Activated T-cell treated with anti-CD3 and anti-CD28 coated beads for 1 hour (primary cell): ENCODE measurements at places on chromosomes 16 and 17.

- no peak for DNase-seq
These were observed 7.2 kb downstream of the RASL10B start for GRCh38 chr17:35738519-35739133.

- no peak for DNase-seq
These were observed 23.3 kb upstream of the GRB2 start for GRCh38 chr17:75428543-75429469.

- DNase-seq, result no peak
These were observed 44.1 kb upstream of the RPL38 start for GRCh38 chr17:74159226-74159840.

GRCh38 chr17:75933808-75934207 lies 7.0 kb downstream of the FBF1 start:
- DNase-seq, result no peak

DNA sequence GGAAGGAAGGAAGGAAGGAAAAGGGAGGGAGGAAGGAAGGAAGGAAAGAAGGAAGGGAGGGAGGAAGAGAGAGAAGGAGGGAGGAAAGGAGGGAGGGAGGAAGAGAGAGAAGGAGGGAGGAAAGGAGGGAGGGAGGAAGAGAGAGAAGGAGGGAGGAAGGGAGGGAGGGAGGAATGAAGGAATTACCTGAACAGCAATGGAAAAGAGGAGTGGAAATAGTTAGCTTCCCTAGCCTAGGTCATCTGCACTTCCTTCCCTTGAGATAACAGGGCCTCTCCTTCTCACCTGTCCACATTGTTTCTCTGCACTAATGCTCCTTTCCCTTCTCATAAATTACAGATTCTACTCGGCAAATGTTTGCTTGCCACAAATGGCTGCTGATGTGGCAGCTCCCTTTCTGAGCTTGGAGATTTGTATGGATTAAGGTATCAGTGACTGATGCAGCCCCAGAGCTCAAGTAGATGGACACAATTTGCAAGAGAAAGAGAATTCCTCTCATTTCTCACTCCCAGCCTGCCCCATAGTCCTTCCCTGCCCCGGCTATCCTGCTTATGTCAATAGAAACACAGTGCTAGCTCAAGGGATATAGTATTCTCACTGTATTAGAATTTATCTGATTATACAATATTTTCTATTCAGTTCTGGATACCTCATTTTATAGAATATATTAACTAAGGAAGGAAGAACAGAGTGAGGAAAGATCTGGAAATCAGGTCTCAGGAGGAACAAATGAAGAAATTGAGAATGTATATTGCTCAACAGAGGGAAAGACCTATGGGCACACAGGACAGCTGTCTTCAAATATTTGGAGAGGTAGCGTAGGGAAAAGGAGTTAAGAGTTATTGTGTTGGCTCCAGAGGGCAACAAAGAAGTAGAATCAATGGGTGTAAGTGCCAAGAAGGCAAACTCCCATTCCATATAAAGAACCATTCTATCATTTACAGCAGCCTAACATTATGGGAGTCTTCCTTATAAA lies 14.6 kb downstream of the HOXB1 start:
- no peak for DNase-seq

DNA sequence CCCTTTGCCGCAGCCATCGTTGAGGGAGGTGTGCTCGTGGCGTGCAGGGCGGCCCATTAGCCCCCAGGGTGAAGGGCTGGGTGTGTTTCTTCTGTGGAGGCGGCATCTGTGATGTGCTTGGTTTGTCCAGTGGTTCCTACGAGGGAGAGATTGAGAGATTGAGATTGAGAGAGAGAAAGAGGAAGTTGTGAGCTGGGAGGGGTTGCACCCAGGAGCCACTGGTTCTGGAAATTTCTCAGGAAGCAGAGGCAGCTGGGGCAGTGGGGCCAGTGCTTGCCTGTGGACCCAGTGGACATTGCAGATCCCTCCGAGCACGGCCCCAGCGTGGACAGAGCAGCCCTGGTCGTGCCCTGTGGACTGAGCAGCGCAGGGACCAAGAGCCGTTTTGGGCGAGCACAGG lies 72.0 kb upstream of the ZNF750 start:
- no peak for DNase-seq

- DNase-seq, result no peak
These were observed 141.1 kb upstream of the HS3ST4 start for GRCh38 chr16:25550647-25551046.

DNA sequence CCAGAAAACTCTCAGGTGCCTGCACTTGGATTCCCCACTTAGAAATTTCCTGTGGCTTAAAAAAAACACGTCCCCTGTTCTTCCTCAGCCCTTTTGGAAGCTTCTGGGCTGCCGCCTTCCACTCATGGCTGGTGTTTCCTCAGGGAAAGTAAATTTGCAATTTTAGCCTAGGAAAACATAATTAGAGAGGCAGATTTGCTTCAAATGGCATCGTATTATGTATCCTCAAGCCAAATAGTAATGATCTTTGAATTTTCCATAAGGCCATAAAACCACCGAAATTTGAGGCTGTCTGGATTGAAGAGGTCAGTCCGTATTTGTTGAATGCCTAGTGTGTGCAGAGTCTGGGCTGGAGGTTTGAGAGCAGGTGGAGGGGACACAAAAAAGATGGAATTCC lies 17.7 kb downstream of the MGAT5B start:
- DNase-seq, result no peak

- DNase-seq, result no peak
These were observed 10.4 kb downstream of the MILR1 start for GRCh38 chr17:64459284-64459747.

GRCh38 chr17:8015957-8016631 lies 13.7 kb downstream of the GUCY2D start:
- DNase-seq, result no peak

GRCh38 chr16:4922721-4923342 lies 14.1 kb downstream of the PPL start:
- DNase-seq, result no peak

DNA sequence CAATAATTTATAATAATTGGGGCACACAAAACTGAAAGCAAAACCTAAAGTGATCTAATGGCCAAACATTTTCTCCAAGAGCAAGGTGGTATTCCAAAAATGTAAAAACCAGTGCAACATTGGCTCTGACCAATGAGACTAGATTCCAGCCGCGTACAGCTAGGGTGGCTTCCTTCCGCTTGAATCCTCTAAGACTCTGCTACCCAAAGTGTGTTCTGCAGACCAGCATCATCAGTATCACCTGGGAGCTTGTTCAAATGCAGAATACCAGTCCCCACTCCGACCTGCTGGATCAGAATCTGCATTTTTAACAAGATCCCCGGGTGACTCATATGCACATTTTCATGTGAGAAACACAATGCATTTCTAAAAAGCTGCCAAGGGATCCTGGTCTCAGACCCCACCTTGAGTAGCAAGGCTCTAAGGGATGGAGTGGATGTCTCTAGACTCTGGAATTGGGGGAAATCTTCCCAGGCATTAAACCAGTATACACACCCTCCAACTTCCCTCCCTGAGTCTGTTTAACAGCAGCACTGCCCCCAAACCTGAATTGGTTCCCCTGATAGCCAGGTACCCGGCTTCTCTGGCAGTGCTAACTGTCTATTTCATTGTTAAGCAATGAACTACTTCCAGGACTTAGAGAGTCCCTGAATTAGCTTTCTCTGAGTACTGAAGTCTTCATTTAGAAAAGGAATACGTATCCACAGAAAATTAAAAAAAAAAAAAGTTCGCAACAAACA lies 118.2 kb downstream of the HS3ST2 start:
- DNase-seq, result no peak

- DNase-seq, result no peak
These were observed 73.4 kb upstream of the SDK2 start for GRCh38 chr17:73717690-73718089.

GRCh38 chr16:75794426-75794825 lies 68.1 kb upstream of the CPHXL start:
- no peak for DNase-seq

DNA sequence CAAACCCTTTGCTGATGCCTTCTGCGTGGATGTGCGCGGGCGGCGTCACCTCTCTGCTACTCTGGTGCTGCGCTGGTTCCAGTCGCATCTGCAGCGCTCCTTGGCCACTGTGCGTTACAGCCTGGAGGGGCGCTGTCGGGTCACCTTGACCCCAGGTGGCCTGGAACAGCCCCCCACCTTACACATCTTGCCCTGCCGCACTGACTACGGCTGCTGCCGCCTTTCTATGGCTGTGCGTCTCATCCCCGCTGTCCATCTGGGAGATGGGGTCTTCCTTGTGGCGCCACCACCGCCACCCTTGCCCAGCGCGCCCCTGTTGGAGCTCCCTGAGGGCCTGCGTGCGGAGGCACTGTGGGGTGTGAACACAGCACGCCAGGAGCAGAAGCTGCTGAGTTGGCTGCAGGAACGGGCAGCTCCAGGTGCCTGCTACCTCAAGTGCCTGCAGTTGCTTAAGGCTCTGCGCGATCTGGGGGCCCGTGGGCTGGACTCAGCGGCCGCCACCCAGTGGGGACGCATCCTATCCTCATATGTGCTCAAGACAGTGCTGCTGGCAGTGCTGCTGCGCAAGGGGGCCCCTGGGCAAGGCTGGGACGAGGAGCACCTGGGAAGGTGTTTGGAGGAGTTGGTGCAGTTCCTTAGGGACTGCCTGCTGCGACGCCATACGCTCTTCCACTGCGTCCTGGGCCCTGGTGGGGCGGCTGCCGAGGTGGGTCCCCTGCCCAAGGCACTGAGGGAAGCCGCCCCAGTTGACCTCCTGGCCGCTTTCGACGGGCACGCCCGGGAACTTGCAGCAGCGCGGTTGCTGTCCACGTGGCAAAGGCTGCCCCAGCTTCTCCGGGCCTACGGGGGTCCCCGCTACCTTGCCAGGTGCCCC lies 1.6 kb downstream of the ITPRIPL2 start:
- DNase-seq, result no peak

GRCh38 chr16:82062645-82063058 lies 27.6 kb downstream of the HSD17B2 start:
- DNase-seq, result no peak

DNA sequence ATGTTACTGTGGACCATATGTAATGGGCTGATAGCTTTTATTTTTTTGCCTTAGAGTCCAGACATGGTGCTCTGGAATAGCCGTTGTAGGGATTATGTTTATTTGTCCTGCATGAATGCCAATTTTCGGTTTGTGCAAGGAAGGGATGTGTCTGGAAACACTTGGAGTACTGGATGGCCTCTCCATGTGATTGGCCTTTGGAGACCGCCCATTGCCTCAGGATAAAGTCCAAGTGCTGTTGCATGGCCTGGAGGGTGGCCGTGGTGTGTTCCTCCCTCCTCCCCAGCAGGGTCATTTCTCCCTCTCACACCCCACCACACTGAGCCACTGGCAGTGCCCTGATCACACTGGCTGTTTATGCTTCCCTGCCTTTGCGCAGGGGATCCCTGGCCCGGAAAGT lies 93.9 kb downstream of the MSI2 start:
- no peak for DNase-seq

DNA sequence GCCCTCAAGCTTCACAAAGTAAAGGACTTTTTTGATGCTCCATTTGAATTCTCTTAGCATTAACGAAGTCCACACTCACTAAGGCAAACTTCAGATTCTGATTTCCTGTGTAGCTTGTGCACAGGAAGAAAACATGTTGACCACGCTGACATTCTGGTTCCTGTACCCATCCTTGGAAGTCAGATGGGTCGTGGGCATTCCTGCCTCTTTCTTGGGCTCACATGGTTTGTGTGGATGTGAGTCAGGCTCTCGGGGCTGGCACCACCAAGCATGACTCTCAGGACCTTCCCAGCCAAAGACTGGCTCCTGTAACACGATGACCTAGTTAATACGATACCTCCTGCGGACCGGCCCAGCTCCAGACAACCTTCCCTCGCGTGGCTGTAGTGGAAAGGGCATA lies 32.8 kb downstream of the ARSG start:
- DNase-seq, result no peak

GRCh38 chr16:53755026-53755910 lies 51.3 kb downstream of the FTO start:
- no peak for DNase-seq

DNA sequence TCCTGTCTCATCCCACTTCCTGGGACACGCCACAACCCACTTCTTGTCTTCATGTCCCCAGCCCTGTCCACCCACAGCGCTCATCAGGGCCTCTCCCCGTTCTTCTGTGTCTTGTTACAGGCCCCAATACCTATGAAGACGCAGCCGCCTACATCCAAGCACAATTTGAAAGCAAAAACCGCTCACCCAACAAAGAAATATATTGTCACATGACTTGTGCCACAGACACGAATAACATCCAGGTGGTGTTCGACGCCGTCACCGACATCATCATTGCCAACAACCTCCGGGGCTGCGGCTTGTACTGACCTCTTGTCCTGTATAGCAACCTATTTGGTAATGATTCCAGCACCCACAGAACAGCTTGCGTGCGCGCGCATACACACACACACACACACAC lies 70.6 kb downstream of the AMFR start:
- no peak for DNase-seq

DNA sequence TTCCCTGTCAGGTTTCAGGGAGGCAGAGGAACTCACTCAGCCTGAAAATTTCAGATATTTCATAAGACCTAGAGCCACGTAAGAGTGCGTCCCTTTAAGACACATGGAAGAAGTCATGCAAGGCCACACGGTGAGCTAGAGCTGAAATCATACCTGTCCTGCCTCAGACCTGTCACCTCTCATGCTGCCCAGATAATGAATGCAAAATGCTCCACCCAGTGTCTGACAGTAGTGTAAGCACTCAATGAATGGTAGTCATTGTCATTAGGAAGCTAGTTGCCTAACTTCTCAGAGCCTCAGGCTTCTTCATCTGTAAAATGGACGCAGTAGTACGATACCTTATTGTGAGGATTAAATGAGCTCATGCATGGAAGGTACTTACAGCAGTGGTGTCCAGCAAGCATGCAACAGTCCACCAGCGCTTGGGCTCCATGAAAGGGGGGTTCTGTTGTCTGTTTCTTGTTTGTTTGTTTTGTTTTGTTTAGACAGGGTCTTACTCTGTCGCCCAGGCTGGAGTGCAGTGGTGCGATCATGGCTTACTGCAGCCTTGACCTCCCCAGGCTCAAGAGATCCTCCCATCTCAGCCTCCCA lies 60.7 kb downstream of the WSB1 start:
- DNase-seq, result no peak

- no peak for DNase-seq
These were observed 68.5 kb upstream of the MED9 start for GRCh38 chr17:17408236-17408794.

- DNase-seq, result no peak
These were observed 217.0 kb downstream of the ZNF423 start for GRCh38 chr16:49638673-49639610.

DNA sequence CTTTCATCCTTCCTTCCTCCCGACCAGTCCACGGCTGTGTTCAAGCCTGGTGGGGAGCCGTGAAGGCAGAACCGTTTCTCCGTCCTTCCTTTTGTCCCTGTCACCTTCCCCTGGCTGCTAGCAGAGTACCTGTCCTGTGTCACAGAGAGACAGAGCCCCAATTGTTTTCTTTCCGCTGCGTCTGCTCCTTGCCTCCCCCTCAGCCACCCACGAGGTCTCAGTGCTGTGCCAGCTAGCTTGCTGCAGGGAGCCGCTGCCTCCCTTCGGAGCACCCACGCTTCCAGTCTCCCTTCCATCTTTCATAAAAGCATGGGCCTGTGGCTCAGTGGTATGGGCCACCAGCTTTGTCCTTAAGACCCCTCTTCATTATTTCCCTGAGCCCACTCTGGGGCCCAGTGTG lies 62.2 kb downstream of the MPRIP start:
- no peak for DNase-seq
